ENCODE measurements at places on chromosomes 7 and 10.

DNA sequence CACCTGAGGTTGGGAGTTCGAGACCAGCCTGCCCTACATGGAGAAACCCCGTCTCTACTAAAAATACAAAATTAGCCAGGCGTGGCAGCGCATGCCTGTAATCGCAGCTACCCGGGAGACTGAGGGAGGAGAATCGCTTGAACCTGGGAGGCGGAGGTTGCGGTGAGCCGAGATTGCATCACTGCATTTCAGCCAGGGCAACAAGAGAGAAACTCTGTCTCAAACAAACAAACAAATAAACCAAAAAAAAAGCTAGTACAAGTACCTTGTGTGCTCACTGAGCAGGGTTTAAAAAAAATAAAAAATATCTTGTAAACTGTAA lies 11.2 kb upstream of the SPOCK2 start:
- DNase-seq: no peak

DNA sequence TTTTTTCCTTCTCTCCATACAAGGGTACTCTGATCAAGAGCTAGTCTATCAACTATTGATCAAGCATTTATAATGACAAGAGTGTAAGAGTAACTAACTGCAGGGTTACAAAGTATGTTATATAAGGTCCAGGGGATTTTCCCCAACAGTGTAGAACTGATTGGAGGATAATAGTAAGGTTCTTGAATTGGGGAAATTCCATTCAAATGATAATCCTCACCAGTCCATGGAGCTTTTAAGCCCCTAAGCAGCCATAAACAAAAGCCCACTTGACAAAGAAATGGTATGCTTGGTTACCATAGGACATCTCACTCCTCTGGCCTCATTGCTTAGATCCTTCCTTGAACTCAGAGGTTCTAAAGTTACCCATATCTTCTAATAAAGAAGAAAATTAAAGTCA lies 8.2 kb downstream of the YME1L1 start:
- no peak for DNase-seq

DNA sequence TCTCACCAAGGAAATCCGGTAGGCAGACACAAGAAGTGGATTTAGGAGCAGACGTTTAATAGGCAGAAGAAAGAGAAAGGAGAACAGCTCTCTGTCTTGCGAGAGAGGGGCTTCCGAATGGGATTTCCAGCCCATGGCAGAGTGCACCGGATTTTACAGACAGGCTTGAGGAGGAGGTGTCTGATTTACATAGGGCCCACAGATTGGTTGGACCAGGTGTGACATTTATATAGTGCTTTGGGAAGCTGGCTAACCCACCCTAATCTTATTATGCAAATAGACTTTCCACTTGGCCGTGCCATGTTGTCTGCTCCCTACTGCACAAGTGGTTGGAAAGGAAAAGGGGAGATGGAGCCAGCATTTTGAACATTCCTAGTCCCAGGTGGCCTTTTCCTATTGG lies 57.8 kb downstream of the ANKMY2 start:
- no peak for DNase-seq

DNA sequence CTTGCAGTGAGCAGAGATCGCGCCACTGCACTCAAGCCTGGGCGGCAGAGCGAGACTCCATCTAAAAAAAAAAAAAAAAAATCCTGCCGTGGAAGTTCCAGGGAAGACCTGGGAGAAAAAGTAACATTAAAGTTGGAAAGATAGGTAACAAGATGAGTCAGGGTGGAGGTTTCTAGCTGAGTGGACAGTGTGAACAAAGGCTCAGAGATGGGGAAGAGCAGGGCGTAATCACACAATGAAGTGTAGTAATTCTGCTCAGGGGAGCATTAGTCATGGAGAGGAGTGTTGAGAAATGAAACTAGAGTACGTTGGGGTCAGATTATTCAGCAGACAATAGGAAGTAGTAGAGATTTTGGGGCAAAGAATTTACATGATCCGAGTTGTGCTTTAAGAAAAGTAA lies 21.6 kb upstream of the WASL start:
- DNase-seq: no peak

- peak; percentile 88 for DNase-seq
Measured at GRCh38 chr7:77415823-77416620, at the start of gene GSAP. Gene GSAP, minus strand, starts transcription at chr7:77416349. Its CDS starts 28 bp downstream, at chr7:77416321.

GRCh38 chr10:13883636-13884444 lies 297.1 kb downstream of the PRPF18 start:
- DNase-seq: no peak

DNA sequence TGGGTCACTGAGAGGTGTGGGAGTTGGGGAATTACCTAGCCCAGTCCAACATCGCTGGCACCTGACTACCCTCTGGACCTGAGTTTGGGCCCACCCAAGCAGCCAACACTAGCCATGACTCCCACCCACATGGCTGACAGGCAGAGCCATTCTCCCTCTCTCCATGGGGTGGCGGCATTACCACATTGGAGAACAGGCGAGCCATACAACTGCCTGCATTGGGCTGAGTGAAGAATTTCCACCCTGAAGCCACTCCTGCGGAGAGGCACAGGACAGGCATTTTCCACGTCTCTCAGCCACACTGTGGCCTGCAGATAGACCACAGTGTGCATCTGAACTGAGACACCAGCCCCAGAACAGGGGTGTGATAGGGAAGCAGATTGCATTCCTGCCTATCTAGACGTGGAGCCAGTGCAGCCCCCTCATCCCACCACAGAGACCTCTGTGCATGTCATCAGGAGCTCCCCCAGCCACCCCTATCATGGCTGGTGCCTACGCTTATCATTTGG lies 58.2 kb upstream of the ANTXRL start:
- peak; percentile 86 for DNase-seq

GRCh38 chr10:123847686-123848432 lies 43.7 kb downstream of the CPXM2 start:
- DNase-seq: no peak

GRCh38 chr7:50790381-50790780 lies 7.7 kb upstream of the GRB10 start:
- no peak for DNase-seq

- no peak for DNase-seq
Measured at GRCh38 chr7:81187753-81188152, 268.9 kb upstream of the SEMA3C start.

GRCh38 chr7:64485623-64486022 lies 77.2 kb downstream of the ZNF680 start:
- no peak for DNase-seq

- DNase-seq: no peak
Measured at GRCh38 chr10:29622382-29622922, 12.3 kb downstream of the SVIL start.

GRCh38 chr7:3760651-3761050 lies 459.6 kb downstream of the SDK1 start:
- no peak for DNase-seq

DNA sequence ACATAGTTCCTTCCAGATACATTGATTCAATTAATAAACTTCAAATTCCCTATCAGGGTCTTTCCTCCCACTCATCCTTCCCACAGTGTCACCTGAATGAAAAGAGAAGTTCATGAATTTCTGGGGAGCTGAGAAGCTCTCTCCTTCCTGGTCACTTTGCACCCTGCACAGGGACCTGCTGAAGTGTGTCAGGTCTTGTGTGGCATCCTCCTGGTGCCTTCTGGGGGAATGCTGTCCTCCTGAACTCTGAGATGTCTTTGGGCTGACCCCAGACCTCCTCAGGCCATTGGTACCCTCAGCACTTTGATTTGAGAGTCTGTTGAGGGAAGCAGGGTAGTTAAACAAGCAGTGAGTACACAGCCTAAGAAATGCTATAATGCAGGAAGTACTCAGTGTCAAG lies 39.5 kb upstream of the ITGA8 start:
- DNase-seq: no peak
